Endothelial cell (in vitro differentiated cells): ENCODE measurements at places on chromosomes 6 and 20.

DNA sequence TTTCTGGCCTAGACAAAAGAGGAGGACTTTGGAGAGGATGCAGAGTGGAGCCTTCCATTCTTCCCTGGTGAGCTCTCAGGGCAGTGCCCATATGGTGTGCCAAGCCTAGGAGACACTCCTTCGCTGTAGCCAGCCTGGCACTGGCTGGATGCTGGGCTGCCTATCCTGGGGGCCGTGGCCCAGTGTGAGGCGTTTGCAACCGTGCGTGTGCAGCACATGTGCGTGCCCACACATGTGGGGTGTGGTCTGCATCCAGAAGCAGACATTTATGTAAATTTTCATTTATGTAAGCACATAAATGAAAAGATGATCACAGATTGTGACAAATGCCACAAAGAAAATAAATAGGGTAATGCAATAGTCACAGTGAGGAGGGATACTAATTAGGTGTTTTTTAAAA is 35.8 kb upstream of the ZNF831 start:
- DNase-seq = no peak

GRCh38 chr6:19342616-19343015 is 494.6 kb upstream of the ID4 start:
- no peak for DNase-seq

- DNase-seq = no peak
Observed at GRCh38 chr20:63733579-63734081, 2.8 kb upstream of the LIME1 start.

DNA sequence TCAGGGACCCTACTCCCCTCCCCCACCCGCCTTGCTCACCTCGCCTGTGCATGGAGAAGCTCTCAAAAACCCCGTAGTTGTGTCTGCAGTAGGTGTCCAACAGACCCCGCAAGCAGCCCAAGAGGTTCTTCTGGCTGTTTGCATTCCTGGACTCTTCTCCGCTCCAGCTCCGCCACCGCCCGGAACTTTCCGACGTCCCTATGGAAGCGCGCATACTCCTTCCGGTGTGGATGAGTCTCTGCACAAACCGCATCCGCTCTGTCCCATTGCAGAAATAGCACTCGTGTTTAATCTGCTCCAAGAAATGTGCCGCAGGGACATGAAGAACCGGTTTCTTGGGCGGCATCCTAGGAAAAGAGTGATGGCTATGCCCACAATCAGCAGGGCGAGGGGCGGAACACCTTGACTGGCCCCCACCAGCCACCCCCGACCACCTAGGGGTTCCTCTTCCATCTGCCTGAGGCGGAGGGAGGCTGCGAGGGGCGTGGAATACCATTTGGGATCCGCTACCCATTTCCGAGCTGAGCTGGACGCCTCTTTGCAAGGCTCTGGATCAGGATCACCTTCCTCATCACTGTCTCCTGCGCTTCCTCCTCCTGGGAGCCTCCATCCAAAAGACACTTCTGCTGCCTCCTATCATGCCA is 20.2 kb downstream of the HLA-DRA start:
- no peak for DNase-seq

DNA sequence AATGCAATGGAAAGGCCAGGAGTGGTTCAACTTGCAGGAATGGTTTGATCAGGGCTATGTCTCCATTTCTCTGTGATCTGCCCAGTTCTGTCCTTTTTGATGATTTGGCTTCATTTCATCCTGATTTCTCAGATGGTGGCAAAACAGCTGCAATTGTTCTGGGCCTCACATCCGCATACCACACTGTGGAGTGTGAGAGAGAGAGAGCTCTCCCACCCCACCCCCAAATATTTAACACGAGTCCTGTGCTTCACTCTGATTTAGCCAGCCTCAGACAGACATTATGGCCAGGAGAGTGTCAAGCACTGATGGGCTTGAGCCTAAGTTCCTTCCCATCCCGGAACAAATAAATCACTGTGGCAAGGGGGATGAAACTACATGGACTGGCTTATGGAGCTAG is 284.6 kb downstream of the CDC5L start:
- DNase-seq = no peak

- DNase-seq = no peak
Observed at GRCh38 chr6:152085451-152085921, 278.0 kb downstream of the ESR1 start.

DNA sequence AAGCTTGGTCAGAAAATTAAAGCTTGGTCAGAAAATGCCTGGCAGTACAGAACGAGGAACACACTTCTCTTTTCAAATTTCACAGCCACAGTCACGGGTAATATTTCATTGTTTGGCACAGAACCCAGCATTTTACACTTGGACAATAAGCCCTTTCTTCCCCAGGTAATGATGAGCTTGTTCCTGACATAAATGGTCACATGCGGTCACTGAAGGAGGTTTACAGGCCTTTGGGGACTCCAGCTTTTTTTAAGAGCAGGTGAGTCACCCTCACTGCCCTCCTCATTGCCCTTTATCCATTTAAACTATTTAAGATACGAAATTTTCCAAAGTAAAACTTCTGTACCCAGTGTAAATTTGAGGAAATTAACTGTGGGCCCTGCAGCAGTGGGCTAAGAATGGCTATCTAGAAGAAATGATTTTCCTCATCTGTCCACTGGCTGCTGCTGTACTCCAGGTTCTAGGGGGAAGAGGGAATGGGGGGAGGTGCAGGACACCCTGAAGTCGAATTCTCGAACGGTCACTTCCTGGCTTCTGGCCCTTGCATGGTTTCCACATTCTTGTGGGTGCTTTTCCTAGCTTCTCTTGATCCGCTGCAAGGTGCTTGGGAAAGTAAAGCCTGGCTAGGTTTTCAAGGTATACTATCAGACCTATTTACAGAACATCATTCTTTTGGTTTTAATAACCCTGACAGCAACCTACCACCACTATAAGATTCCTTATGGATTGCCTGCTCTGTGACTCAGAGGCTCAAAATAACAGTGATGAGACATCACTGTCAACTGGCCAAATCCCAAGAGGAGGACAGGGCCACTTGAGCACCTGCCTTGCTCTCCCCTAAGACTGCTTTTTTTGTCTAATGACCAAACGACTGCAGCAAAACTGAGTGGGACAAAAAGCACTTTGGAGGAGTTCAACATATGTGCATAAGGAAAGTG is 75.8 kb downstream of the PREP start:
- no peak for DNase-seq

GRCh38 chr6:52361414-52361944 is 472 bp upstream of the PAQR8 start:
- no peak for DNase-seq

GRCh38 chr20:53306192-53306805 is 287.3 kb downstream of the ZNF217 start:
- no peak for DNase-seq

GRCh38 chr20:55478724-55479450 is 526.4 kb downstream of the CBLN4 start:
- no peak for DNase-seq

- peak; percentile 26 for DNase-seq
Observed at GRCh38 chr6:1390946-1391799, 1.8 kb downstream of the FOXF2 start.

DNA sequence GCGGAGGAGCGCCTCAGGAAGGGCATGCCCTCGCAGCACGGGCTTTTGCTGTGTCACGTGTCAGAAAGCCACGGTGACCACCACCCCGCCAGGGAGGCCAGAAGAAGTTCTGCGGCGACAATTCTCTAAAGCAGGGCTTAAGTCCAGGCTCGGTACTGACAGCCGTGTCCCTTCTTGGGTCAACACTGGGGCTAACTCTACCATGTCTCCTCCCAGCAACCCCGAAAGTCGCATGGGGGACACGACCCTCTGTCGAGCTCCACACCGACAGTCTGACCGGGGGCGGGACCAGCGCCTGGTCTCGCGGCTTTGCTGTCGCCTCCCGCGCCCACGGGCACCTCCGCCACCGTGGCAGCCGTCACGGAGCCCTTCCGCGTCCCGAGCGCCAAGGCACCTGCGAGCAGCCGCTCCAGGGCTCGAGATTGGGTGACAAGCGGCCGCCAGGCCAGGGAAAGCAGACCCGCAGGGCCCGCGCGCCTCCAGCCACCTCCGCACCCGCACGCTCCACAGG is 534 bp downstream of the NANP start:
- peak; percentile 44 for DNase-seq

DNA sequence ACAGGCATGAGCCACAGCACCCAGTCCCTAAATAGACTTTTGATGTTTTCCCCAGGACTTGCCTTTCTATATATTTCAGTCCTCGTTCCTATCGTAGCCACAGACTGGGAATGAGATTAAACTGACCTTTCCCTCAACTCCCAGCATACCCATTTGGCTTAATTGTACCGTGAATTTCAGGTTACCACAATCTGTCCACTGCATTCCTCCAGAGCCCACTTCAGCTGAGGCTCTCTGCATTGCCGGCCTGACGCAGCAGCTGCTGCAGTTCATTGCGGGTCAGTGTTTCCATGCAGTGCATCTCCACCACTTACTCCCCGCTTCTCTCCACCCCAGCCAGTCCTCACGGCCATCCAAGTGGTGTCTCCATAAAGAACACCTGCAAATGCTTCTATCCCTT is 103.1 kb upstream of the RIN2 start:
- DNase-seq = no peak

- no peak for DNase-seq
Observed at GRCh38 chr6:24960991-24961475, 25.3 kb upstream of the RIPOR2 start.

- no peak for DNase-seq
Observed at GRCh38 chr20:21090111-21090618, 16.0 kb downstream of the LINC00237 start.

DNA sequence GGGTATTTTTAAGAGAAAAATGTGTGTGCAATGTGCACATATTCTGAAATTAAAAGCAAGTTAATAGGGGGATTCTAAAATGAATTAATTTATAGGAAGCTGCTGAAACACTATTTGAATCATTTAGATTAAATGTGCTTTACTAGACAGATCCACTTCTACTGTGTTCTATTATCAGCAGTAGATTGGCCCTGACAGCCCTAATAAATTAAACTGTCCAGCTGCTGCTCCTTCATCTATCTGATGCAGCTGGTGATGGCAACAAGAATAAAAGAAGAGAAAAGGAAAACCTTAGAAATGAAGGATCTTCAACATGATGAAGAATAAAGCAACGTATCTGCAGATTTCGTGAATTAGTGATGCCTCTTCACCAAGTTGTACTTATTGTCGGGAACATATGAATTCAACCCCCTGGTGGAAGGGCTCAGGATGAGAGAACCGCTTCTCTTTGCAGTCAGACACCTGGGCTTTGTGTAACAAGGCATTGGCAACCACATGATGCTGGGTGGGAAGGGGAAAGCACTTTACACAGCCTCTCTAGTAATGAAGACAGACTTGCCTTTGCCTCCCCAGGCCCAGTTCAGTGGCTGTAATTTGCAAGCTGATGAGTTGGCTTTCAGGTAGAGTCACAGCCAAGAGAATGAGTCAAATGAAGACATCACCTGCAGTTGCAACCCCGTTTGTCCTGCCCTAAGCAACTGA is 94.4 kb downstream of the LAMP5 start:
- DNase-seq = no peak

DNA sequence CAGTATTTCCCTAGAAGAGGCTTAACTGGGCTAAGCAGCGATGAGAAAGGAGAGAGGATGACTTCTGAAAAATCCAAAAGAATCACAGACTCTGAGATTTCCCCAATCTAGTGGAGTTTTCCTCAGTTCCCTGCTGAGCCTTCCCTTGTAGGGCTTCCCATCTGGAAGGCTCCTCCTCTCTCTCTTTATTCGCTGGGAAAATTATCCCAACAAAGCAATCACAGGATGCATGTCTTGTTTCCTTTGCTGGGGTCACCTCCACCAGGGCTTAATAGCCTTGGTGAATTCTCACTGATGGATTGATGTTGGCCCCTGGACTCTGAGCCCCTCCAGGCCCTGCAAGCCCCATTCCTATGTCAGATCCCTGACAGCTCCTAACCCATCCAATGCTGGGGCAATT is 69.8 kb upstream of the MAFB start:
- DNase-seq = no peak

DNA sequence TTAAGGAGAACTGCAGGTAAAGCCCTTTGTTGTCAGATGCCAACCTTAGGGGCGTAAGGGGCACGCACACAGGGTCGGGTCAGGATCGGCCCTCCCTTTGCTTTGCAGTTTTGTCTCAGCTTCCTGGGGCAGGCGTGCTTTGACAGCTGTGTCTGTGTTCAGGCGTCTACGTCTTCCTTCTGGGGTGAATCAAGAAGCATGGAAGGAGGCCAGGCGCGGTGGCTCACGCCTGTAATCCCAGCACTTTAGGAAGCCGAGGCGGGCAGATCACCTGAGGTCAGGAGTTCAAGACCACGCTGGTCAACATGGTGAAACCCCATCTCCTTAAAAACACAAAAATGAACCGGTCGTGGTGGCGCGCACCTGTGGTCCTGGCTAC is 1.3 kb downstream of the ZGPAT start:
- DNase-seq = peak; percentile 5

DNA sequence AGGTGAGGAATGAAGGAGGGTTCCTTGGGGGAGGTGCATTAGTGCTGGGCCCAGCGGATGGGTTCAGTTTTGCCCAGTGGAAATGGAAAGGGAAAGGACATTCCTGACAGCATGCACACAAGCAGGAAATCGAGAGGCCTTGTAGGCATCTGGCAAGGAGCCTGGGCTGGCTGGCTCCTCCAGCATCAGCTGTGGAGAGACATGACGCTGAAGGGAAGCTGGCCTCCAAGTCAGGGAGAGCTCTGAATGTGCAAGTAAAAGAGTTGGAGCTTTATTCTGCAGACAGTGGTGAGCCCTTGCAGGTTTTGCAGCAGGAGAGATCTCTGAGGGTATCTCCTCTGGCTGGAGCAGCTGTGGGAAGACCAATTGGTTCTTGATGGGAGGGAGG is 154.3 kb downstream of the MRPL14 start:
- no peak for DNase-seq

DNA sequence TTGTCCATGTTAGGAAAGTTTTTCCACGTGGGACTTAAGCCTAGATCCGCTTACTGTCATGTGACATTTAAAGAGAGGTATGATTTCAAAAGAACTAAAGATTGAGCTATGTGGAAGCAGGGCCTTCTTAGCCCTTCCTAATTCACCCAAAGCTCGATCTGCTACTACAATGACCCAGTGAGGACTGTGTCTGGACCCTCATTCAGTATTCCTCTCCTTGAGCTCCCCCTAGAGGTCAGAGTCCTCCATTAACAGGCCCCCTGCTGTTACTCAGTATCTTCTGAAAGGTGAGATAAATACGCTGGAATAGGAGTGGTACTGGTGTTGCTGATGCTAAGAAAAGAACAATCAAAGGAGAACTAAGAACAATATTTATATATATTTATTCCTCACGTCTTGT is 414.0 kb downstream of the GJA1 start:
- DNase-seq = peak; percentile 78

- no peak for DNase-seq
Observed at GRCh38 chr6:7269816-7270215, 43.2 kb downstream of the SSR1 start.

DNA sequence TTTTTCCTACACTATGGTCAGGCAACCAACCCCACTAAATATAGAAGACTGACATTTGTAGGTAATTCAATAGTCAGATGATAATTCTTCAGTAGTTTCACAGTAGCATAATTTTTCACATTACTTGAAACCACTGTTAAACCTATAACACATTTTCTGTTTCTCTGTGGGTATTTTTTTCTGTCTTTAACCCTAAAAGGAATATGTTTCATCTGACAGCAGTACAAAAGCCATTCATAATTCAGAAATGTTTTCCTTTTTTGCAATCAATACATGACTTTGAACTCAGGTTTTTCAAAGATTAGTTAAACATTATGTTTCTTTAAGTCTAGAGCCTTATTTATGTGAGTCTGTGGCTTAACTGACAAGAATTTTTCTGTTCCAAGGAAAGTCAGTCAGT is 128.6 kb upstream of the RUNX2 start:
- DNase-seq = no peak

- DNase-seq = peak; percentile 99
Observed at GRCh38 chr6:152983637-152984512, 1.0 kb upstream of the FBXO5 start.

- DNase-seq = no peak
Observed at GRCh38 chr20:53786445-53787267, 193.0 kb upstream of the ZNF217 start.
